ENCODE measurements at places on chromosomes 11 and 22.

DNA sequence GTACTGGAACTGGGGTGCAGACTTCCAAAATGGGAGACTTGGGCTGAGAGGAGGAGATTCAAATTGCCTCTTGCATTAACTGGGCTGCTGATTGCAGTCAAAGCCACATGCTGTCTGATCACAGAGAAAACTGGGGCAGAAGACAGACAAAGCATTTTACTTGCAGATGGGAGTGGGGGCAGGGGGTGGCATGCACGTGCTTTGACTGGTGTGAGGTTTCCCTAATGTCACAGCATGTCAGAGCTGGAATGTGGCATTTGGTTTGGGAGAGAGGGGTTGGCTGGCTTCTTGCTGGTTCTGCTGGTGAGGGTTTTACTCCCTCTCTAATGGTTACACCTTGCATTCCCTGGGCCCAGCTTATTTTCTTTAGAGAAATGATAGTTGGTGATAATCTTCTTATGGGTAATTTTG, 2.9 kb downstream of the TUB start:
- no peak for DNase-seq

- DNase-seq: peak; percentile 57
These were observed 32.3 kb downstream of the ARVCF start for GRCh38 chr22:19984201-19984753.

DNA sequence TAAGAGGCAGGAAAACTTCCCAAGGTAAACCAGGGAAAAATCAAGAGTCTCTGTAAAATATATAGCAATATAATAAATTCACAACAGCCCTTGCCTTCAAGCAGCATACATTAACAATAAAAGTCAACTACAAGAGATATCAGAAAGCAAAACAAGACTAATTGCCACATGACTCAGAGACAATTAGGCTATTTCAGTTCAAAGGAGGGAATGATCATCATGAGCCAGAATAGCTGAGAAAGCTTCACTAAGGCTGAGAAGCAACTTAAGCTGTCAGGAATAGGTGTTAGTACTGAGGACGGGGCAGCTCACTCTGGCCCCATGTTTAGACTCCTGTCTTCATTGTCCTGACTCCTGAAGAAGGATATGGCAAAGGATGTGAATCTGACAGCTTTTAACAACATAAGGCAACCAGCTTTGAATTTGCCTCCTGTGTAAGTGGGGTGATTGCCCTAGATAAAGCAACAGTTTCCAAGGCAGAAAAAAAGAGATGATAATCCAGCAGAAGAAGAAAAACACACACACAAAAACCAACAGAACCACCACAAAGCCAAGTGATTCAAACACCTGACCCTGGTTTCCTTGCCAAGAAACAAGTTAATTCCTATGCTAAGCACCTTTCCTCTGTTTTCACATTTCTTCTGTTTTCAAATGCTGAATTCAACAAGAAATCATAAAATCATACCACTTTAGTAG, 60.8 kb downstream of the SIK3 start:
- no peak for DNase-seq

- DNase-seq: peak; percentile 48
These were observed at the start of gene SSH3 for GRCh38 chr11:67303132-67303834. Gene SSH3, plus strand, starts transcription at chr11:67303530. Its CDS starts 96 bp downstream, at chr11:67303626.

DNA sequence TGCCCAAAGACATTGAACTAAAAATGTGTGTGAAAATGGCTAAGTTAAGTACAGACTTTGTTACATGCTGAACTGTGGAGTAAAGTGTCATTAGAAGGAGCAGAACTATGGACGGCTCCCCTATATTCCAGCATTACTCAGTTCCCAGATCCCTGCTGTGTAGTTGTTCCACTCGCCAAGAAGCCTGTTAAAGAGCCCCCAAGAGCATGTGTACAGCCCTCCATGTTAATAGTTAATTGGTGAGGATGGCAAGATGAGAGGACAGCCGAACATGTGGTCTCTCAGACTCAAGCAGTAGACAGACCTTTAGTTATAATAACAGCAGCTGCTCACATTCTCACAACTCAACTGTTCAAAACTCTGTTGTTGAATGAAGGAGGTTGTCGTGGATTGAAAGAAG, 127.4 kb downstream of the ELP4 start:
- no peak for DNase-seq

GRCh38 chr11:125170001-125170509, 5.5 kb downstream of the PKNOX2 start:
- no peak for DNase-seq

GRCh38 chr11:127126986-127127385, 126.4 kb upstream of the KIRREL3 start:
- no peak for DNase-seq

- no peak for DNase-seq
These were observed 43.2 kb downstream of the FLRT1 start for GRCh38 chr11:64078905-64079304.

DNA sequence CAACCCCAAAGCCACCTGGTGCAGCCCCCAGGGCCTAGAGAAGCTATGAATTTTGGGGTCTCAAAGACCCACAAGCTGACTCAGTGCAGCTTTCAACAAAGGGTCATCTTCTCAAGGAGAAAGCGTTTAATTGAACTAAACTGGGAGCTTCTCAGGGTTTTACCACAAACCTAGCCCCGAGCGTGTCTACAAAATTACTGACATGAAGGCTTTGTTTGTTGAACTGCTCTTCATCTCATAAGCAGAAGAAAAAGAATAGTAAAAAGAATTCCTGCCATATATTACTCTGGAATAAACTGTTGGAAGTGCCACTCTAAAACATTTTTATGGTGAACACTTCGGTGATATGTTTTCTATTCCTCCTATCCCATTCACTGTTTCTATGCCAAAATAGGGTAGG, 50.8 kb upstream of the INCENP start:
- no peak for DNase-seq

- peak; percentile 78 for DNase-seq
These were observed 91.6 kb downstream of the STIM1 start for GRCh38 chr11:3947061-3947460.

GRCh38 chr11:85699957-85700741, 14.2 kb upstream of the CCDC89 start:
- DNase-seq: no peak

DNA sequence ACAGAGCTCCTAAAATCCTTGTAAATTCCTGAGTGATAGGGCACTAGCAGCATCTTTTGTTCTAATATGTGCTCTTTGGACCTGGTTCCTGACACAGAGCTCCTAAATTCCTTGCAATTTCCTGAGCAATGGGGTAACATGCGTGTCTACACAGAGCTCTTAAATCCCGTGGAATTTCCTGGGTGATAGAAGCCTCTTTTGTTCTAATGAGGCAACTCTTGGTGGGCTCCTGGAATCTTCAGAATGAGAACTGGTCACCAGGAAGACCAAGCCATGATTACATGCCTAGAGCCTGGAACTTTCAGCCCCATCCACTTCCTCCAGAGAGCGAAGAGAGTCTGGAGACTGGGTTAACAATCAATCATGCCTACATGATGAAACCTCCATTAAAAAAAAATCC, 19.0 kb downstream of the RSF1 start:
- DNase-seq: peak; percentile 24

DNA sequence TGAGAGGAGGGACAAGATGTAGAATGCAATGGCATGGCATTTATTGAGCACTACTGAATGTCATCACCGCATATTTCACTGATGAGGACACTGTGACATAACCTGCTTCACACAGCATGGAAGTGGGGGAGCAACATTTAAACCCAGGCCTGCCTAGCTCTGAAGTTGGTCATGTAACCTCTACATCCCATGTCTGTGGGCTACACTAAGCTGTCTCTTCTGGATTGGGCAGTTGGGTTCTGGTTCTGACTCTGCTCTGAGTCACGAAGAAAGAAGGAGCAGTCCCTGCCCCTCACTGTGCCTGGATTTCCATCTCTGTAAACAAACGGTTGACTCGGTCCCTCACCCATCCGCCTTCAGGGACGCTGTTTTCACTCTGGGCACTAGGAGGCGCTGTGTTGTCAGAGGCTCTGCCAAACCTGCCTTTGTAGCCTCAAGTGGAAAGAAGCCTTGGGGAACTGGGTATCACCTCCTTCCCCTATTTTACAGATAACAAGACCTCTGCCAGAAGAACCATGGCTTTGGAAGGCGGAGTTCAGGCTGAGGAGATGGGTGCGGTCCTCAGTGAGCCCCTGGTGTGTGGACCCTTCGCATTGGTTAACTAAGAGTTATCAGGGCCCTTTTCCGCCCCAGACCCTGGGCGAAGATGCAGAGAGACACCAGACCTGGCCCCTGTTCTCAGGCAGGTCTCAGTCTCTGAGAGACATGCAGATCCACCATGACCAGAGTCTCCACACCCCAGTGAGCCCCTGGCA, 12.7 kb upstream of the ARHGEF17 start:
- DNase-seq: peak; percentile 86

GRCh38 chr11:12123799-12124198, 13.4 kb downstream of the MICAL2 start:
- peak; percentile 65 for DNase-seq

DNA sequence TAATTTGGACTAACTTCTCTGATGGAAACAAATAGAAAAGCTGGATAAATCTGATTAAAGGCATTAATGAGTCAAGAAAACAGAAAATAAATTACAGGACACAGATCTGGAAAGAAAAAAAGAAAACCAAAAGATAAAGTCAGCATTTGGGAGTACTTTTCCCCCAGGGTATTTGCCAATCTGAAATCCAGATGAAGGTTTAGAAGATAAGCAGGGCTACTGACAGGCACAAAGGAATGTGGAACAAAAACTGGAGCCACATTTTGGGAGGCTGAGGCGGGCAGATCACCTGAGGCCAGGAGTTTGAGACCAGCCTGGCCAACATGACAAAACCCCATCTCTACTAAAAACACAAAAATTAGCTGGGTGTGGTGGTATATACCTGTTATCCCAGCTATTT, 57.2 kb downstream of the SBF2 start:
- no peak for DNase-seq

DNA sequence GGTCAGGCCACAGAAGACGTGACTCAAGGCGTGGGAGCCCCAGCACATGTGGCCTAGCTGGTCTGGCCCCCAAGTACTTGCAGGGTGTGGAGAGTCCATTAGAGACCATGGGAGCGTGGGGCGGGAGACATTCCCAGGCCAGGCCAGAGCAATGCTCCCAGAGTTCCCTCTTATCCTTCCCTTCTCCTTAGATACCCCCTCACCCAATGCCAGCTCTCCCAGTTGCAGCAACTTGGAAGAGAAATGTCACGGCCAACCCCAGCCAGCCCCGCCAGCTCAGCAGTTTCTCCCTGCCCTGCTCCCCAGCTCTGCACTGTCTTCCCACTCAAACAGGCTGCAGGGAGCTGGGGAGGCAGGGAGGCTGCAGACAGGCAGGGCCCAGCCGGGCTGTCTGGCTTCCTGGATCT, 65.4 kb upstream of the TSPAN18 start:
- peak; percentile 8 for DNase-seq
